ENCODE measurements at places on chromosomes 3 and 15.

- no peak for DNase-seq
These were observed 55.8 kb upstream of the ZBTB38 start for GRCh38 chr3:141312354-141313092.

DNA sequence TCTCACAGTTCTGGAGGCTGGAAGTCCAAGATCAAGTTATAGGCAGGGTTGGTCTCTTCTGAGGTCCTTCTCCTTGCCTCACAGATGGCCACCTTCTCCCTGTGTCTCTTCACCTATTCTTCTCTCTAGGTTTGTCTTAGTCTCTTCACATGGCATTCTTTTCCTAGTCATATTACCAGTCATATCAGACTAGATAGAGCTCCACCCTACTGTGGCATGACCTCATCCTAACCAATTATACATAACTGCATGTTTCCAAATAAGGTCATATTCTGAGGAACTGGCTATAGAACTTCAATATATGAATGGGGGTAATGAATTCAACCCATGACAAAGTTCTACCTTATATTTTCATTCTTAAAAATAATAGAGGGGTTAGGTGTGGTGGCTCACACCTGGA is 196.4 kb upstream of the UBE3A start:
- no peak for DNase-seq

- DNase-seq, result no peak
These were observed 66.4 kb downstream of the SRGAP3 start for GRCh38 chr3:9183011-9183410.

DNA sequence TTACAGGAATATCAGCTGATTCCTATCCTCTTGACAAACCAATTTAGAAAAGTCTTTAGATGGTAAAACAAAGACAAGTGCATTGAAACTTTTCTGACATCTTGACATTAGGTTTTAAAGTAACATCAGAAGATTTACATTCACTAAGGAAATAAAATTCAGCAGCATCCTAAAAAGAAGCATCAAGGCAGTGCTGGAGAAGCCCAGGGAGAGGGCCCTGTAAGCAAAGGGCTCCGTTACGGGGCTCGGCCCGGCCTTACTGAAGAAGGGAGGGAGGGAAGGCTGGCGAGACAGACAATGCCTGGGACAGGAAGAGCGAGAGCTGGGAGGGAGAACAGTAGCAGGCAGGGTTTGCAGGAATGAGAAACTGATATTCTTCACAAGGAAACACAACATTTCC is 39.3 kb downstream of the RUBCN start:
- DNase-seq, result no peak

DNA sequence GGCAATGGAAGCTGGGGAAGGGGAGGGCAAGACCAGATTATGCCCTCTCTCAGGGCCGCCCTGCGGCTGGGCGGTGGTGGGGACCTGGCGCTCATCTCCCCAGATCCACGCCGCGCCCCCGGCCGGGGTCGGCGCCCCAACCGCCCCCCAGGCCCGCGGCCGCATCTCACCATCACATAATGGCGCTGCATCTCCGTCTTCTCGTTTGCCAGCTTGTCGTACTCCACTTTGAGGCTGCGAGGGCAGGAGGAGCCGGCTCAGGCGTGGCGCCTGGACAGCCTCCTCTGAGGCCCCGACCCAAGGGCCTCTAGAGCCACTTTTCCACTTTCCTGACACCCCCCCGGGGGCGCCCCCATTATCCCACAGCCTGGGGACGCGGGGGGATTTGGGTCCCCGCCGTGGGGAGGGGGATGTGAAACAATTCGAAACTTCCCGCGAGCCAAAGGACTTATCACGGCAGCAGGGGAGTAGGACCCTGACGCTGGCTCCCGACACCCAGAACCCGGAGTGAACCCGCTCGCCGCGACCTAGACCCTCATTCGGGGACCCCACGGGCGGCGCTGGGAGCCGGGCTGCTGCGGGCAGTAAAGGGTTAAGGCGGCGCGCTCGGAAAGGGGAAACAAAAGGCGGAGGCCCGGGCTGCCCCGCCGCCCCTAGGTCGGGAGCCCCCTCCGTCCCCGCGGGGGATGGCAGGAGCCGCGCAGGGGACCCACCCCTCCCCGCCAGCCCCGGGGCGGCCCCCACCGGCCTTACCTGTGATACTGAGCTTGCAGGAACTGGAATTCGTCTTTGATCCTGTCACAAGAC is 2.1 kb downstream of the TLE3 start:
- no peak for DNase-seq

DNA sequence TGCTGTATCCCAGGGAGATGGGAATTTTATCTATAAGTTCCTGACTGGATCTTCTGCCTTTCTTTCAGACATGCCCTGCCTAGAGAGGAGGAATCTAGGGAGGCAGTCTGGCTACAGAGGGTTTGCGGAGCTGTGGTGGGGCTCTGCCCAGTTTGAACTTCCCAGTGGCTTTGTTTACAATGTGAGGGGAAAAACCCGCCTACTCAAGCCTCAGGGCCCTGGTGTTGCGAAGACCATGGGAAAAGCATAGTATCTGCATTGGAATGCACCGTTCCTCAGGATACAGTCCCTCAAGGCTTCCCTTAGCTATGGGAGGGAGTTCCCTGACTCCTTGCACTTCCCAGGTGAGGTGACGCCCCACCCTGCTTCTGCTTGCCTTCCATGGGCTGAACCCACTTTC is 168.7 kb downstream of the TMEM108 start:
- DNase-seq, result no peak

- no peak for DNase-seq
These were observed 2.8 kb downstream of the CAV3 start for GRCh38 chr3:8736436-8736835.

DNA sequence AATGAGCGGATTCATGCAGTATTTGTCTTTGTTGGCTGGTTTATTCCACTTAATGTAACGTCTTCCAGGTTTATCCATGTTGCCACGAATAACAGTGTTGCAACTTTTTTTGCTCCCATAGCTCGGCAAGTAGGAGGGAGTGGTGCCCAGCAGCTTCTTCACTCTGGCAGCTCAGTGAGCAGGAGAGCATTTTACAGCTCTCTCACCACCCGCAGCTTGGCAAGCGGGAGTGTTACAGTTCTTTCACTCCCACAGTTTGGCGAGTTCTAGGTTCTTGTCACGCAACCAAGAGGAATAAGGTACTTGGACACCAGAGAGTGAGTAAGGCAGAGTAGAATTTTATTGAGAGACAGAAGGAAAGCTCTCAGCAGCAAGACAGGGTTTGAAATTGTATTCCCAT is 935.2 kb downstream of the TBL1XR1 start:
- no peak for DNase-seq

DNA sequence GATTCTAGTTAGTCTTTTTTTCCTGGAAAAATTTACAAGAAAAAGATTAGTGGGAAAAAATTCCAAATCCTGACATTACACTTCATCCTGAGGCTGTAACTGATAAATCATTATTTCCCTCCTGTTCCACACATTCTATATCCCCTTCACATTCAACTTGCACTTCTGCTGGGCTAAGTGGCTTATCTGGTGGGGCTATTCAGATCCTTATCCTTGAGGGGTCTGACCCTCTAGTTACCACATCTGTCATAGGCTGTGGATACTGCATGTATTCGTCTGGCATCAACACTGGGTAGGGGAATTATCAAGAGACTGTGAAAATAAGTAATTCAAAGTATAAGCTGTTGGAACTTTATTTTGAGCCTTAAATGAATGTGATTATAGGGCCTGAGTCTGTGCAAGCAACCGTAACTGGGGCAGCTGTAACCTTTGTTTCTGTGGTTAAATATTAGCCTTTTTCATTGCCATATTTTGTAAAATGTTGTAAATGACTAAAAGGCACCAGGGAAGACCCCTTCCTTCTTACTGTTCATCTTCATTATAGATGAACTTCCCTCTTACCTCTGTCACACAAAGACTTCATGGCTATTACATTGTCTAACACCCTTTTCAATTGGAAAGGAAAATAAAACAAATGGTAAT is 28.0 kb upstream of the TEX9 start:
- no peak for DNase-seq

GRCh38 chr3:107589454-107589853 is 66.7 kb downstream of the BBX start:
- DNase-seq, result no peak

- DNase-seq, result no peak
These were observed 86.8 kb upstream of the NR2F2 start for GRCh38 chr15:96243701-96244100.

- DNase-seq, result no peak
These were observed 73.4 kb downstream of the SCN5A start for GRCh38 chr3:38576131-38576525.

DNA sequence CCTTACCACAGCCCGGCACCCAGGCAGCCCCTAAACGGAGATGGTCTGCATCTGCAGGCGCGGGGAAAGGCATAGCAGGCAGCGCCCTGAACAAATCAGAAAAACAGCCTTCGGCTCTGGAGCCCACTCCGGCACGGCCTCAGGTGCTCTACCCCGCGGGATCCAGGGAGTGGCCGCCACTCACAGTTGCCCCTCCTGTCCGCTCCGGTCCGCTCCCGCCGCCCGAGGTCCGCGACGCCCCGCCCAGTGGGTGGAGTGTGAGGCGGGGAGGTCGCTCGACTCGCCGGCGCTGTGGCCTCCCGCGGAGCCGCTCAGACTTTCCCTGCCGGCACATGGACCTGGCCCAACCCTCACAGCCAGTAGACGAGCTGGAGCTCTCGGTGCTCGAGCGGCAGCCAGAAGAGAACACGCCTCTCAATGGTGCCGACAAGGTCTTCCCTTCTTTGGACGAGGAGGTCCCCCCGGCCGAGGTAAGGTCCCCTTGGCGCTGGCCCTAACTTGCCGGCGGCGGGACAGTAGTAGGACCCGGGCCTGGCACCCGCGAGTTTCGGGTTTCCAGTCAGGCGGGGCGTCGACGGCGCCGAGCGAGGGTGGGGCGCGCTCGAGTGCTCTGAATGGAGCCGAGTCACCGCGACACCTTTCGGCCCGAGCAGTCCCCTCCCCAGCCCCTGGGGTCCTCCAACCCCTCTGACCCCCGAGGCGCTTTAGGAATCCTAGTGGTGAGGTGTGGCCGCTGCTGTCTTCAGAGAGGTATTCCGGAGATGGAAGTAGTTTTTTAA is at the start of gene C3orf52:
TSS of gene C3orf52 (plus strand) at position 314 of the 779 bp plus-strand sequence. CDS start at position 333, 19 bp downstream.
- DNase-seq, result peak; percentile 25

Data from stimulated activated CD8-positive, alpha-beta memory T cell treated with anti-CD3 and anti-CD28 coated beads, Interleukin-7, amount 100 ng/mL, for 1 hour (primary cell).